ENCODE measurements at places on chromosomes 5 and 9. TPM values are rescaled to one million over a fixed set of nuclear protein-coding genes. Genes with fewer than 3 reads are reported as not detected.

ADRA1B gene
- not detected for polyA plus RNA-seq

ANKRD20A1 gene
- not detected for polyA plus RNA-seq

INSL4 gene
- polyA plus RNA-seq = not detected

POU5F2 gene
- not detected for polyA plus RNA-seq

F2RL2 gene
- polyA plus RNA-seq = not detected

DMRT2 gene
- polyA plus RNA-seq = not detected

SPINK9 gene
- polyA plus RNA-seq = 0.13 TPM

DNA sequence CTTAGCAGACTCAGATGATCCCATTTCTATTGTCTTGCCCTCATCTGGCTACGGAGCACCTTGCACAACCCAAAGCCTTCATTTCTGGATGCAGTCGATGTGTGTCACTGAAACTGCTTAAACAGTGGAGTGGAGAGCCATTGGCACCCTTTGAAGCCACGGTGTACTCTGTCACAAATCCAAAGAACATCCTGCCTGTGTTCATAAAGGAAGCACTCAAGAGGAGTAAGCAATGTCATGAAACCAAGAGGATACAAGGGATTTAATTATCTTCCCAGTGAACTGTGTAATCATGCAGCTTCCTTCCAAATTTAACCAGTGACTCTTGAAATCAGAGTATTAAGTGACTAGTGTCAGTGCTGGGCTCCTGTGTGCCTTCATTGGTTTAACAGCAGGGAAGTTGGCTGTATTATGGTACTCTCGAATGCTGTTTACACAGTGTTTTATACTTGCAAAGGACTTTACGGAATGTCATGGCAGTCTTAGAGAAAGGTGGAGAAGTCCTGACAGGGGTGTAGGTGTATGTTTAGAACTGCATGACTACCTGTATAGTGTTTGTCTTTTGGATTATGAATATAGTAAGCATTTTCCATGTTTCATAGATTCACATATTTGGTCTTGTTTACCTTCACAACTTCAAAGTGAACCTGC lies 41.9 kb downstream of the CD180 start:
- H3K36me3 ChIP-seq = peaks cover 8% of the 10 kb centered on the region
- no peak overlapping the region for H3K27ac ChIP-seq
- H3K4me1 ChIP-seq = no peaks in the 10 kb centered on the region

- no peak overlapping the region for H3K27ac ChIP-seq
- no peaks in the 10 kb centered on the region for H3K4me1 ChIP-seq
- H3K36me3 ChIP-seq = no peaks in the 10 kb centered on the region
- H3K4me3 ChIP-seq = no peak overlapping the region
- DNase-seq = no peak
Measured at GRCh38 chr5:171629221-171629620, 156.4 kb upstream of the SMIM23 start.

DNA sequence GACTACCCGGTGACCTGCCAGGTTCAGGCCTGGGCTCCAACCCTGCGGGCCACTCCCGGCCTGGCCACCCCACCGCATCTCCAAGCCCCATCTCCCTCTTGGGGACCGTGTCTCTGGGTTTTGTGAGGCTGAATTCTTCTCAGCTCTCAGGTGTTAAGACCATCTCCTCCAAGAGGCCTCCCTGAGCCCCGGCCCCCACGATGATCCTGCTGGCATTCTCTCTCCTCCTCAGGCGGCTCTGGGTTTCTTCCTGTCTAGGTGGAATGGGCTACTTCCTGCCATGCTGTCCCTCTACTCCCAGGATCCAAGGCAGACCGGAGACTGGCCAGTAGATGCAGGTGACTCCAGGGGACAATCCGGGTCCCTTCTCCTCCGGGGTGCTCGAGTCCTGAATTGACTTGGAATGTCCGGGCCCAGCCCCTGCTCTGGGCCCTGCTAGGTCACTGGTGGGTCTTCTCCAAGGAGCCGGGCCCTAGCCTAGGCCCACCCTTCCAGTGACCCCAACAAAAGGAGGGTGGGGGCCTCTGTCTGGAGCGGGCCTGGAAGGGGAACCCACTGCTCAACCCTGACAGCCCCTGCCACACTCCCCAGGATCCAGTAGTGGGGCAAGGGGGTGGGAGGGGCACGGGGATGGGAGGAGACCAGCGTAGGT lies 219.8 kb downstream of the C9orf50 start:
- H3K36me3 ChIP-seq = no peaks in the 10 kb centered on the region
- H3K27ac ChIP-seq = no peak overlapping the region
- H3K4me3 ChIP-seq = no peak overlapping the region
- no peak for DNase-seq
- H3K4me1 ChIP-seq = peaks cover 48% of the 10 kb centered on the region
- H3K27me3 ChIP-seq = no peaks in the 10 kb centered on the region

DNA sequence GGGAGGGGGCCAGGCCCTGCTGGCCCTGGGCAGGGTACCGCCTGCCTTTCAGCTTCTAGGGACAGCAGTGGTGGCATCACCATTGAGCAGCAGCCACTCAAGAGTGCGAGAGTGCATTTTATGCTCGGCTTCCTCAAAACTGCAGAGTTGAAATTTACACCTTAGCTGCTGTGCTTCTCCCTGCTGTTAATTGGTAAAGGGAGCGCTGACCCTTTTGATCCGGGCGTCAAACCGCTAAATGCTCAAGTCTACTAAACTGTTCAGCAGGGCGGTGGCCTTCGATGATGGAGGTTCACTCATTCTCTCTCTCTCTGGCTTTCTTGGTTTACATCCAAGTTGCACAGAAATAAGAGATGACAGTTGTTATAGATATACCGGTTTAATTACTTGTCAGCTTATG lies 368.6 kb upstream of the IRX2 start:
- peaks cover 17% of the 10 kb centered on the region for H3K27me3 ChIP-seq
- no peaks in the 10 kb centered on the region for H3K36me3 ChIP-seq
- no peak for DNase-seq
- H3K27ac ChIP-seq = no peak overlapping the region

DNA sequence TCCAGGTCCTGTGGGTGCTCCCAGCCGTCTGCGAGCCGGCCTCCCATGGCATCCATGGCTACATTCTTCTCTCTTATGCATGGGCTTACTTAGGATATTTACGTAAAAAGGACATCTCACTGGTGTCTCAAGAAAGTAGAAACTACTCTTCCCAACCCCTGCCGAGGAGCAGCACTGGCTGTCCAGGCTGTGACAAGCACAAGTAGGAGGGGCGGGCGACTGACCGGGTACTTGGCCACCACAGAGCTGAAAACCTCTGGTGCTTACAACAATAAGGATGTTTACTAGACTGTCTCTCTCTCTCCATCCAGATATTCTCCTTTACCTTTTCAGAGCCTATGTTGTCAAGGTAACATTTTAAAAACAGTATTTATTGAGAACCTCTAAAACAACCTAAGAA lies 56.3 kb upstream of the TBC1D9B start:
- H3K4me3 ChIP-seq = no peak overlapping the region
- H3K27ac ChIP-seq = no peak overlapping the region
- H3K36me3 ChIP-seq = peaks cover 2% of the 10 kb centered on the region
- no peaks in the 10 kb centered on the region for H3K4me1 ChIP-seq
- no peaks in the 10 kb centered on the region for H3K27me3 ChIP-seq

- H3K27ac ChIP-seq = no peak overlapping the region
- H3K36me3 ChIP-seq = peaks cover 18% of the 10 kb centered on the region
Measured at GRCh38 chr9:33380390-33381094, 21.8 kb downstream of the AQP7 start.

GRCh38 chr9:69500896-69501295 lies 171.3 kb downstream of the APBA1 start:
- no peak overlapping the region for H3K4me3 ChIP-seq
- H3K27ac ChIP-seq = no peak overlapping the region
- H3K36me3 ChIP-seq = no peaks in the 10 kb centered on the region
- DNase-seq = no peak
- H3K27me3 ChIP-seq = no peaks in the 10 kb centered on the region

DNA sequence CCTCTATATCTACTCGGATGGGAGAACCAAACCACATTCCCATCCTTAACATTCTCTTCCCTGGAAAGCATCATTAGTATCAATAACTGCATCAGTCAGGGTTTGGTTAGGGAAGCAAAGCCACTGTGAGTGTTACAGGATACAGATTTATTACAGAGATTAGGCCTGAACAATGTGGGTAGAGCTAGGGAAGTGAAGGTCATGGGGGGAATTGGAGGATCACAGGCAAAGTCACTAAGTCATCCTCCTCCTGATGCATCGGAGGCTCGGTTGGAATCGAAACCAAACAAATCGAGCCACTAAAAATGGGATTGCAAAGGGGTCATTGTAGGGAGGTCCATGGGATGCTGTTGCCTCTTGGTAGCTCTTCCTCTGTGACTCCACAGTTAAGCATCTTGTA lies 61.8 kb upstream of the ZBTB43 start:
- no peak overlapping the region for H3K4me3 ChIP-seq
- no peak overlapping the region for H3K27ac ChIP-seq
- no peaks in the 10 kb centered on the region for H3K27me3 ChIP-seq

GRCh38 chr5:82348784-82349425 lies 70.8 kb upstream of the RPS23 start:
- H3K36me3 ChIP-seq = no peaks in the 10 kb centered on the region
- H3K4me1 ChIP-seq = no peaks in the 10 kb centered on the region
- no peak overlapping the region for H3K4me3 ChIP-seq
- H3K27ac ChIP-seq = no peak overlapping the region
- no peak for DNase-seq
- H3K27me3 ChIP-seq = no peaks in the 10 kb centered on the region

GRCh38 chr5:173878224-173878967 lies 9.8 kb upstream of the CPEB4 start:
- no peaks in the 10 kb centered on the region for H3K36me3 ChIP-seq
- no peaks in the 10 kb centered on the region for H3K27me3 ChIP-seq
- no peak for DNase-seq
- no peaks in the 10 kb centered on the region for H3K4me1 ChIP-seq
- H3K27ac ChIP-seq = no peak overlapping the region

DNA sequence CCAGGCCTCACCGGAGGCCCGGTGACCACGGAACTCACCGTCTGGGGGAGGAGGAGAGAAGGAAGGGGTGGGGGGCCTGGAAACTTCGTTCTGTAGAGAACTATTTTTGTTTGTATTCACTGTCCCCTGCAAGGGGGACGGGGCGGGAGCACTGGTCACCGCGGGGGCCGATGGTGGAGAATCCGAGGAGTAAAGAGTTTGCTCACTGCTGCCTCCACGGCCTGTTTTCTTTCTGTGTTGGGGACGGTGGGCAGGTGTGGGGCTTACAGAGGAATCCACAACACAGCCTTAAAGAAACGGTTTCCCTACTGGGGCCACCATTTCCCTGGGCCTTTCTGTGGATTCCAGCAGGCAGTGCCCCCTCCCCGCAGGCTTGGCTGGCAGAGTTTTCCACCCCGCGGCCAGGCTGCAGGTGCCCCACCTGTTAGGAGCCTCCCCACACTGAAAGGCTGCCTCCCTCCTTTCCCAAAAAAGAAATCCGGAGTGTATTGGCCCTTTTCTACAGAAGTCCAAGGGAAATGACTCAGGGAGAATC lies 80.8 kb downstream of the NTNG2 start:
- no peak for DNase-seq
- H3K4me1 ChIP-seq = no peaks in the 10 kb centered on the region
- peak overlapping the region; percentile 13 for H3K27ac ChIP-seq
- peaks cover 35% of the 10 kb centered on the region for H3K27me3 ChIP-seq
- no peaks in the 10 kb centered on the region for H3K36me3 ChIP-seq

DNA sequence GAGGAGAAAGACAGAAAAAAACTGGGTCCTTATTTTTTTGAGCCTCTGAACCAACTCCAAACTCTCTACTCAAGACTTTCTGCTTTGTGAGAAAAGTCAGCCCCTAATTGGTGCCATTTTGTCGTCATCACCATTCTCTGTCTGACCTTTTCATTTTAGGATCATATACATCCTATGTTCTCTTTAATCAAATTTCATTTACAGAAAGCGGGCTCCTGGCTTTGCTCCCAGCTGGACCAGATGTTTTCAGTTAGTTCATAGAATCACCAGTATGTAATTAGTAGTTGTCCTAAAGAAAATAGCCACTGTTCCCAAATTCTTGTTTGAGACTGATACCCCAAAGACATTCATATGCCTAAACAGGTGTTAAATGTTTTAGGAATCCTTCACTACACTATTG lies 28.6 kb upstream of the SLCO4C1 start:
- H3K4me3 ChIP-seq = no peak overlapping the region
- no peak overlapping the region for H3K27ac ChIP-seq
- H3K4me1 ChIP-seq = no peaks in the 10 kb centered on the region

DNA sequence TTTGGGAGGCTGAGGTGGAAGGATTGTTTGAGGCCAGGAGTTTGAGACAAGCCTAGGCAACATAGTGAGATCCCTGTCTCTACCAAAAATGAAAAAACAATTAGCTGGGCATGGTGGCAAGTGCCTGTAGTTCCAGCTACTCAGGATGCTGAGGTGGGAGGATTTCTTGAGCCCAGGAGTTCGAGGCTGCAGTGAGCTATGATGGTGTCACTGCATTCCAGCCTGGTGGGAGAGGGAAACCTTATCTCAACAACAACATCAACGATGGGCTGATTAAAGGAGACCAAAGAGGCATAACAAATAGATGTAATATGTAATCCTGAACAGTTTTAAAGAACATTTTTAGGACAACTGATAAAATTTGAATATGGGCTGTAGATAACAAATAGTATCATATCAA lies 34.2 kb upstream of the PANK3 start:
- H3K4me1 ChIP-seq = peaks cover 4% of the 10 kb centered on the region
- peak overlapping the region; percentile 50 for H3K27ac ChIP-seq
- H3K36me3 ChIP-seq = no peaks in the 10 kb centered on the region

DNA sequence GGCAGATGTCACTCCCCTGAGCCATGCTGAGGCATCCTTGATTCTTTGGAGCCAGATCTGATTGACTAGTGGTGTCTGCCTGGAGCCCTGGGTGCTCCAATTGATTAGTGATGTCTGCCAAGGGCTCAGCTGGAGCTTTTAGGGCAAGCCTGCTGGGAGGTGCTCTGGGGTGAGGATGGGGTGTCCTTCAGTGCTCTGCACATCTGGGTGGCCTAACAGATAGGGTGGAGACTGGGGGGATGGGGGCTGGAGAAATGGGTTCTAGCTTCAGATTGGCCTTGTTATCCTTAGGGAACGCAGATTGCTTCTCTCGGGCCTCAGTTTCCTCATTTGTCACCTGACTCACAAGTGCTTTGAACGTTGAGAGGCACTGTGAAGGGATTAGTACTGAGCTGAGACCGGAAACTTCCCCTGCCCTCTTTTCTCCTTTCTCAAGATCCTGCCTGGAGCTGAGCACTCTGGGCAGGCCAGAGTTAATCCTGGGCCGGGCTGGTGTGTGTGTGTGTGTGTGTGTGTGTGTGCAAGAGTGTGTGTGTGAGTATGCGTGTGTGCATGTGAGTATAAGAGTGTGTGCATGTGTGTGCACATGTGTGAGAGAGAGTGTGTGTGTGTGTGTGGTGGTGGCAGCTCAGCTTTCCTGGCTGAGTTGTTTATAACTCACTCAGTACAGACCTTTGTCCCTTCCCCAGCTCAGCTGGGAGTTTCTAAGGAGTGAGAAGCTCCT lies 5.6 kb upstream of the IER5L start:
- no peak overlapping the region for H3K4me3 ChIP-seq
- no peaks in the 10 kb centered on the region for H3K36me3 ChIP-seq
- H3K27me3 ChIP-seq = no peaks in the 10 kb centered on the region
- peak; percentile 92 for DNase-seq
- H3K4me1 ChIP-seq = peaks cover 15% of the 10 kb centered on the region

- no peak for DNase-seq
- no peaks in the 10 kb centered on the region for H3K27me3 ChIP-seq
- H3K4me1 ChIP-seq = no peaks in the 10 kb centered on the region
- no peak overlapping the region for H3K4me3 ChIP-seq
Measured at GRCh38 chr5:118577621-118578020, 410.7 kb downstream of the DTWD2 start.

- H3K4me3 ChIP-seq = no peak overlapping the region
- H3K4me1 ChIP-seq = peaks cover 5% of the 10 kb centered on the region
- no peaks in the 10 kb centered on the region for H3K36me3 ChIP-seq
- DNase-seq = no peak
- H3K27ac ChIP-seq = no peak overlapping the region
Measured at GRCh38 chr5:52814352-52815148, 26.8 kb downstream of the ITGA1 start.

All from small intestine (tissue), 16 donors.